ENCODE measurements at places on chromosomes 1 and 21. TPM values are rescaled to one million over a fixed set of nuclear protein-coding genes. Genes with fewer than 3 reads are reported as not detected.

ANKRD34A gene
- 1.8 TPM for total RNA-seq

POU3F1 gene
- total RNA-seq: not detected

DRAXIN gene
- 7.1 TPM for total RNA-seq

DCDC2B gene
- total RNA-seq: not detected

DNA sequence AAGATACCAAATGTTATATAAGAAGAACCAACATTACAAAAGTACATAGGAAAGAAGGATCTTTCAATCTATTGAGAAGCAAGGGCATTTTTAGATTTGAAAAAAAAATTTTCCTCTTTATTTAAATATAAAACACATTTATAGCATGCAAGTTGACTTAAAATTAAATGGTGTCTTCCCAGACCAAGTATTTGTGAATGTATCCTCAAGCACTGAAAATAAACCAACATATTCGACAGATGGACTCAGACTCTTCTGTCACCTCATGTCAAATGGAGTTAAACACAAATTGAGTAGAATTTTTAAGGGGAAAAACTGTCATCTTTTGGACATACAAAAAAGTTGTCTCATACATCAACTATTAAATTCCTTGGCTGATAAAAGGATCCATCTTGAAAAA is 77.0 kb upstream of the GNG4 start:
- no peaks in the 10 kb centered on the region for H3K27me3 ChIP-seq
- H3K36me3 ChIP-seq: peaks cover 3% of the 10 kb centered on the region
- no peaks in the 10 kb centered on the region for H3K4me1 ChIP-seq

DNA sequence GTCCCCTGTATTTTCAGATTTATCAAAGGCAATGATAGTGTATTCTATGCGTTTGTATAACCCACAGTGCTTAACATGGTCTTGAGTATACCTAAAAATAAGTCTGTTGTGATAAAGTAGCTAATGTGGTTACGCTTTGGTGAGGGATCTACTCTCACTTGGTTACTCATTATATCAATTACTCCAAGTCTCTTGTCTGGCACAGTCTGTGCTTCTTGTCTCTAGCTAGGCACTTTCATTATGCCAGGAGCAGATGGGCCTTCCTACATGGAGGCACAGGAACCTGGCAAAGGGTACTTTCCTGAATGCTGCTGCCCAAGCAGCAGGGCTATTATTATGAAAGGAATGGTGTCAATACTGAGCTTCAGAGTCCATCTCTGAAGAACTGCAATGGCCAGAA is 4.2 kb upstream of the PTPN22 start:
- H3K4me1 ChIP-seq: peaks cover 71% of the 10 kb centered on the region
- peaks cover 16% of the 10 kb centered on the region for H3K36me3 ChIP-seq
- no peak for DNase-seq
- no peak overlapping the region for H3K27ac ChIP-seq
- H3K27me3 ChIP-seq: no peaks in the 10 kb centered on the region

- no peaks in the 10 kb centered on the region for H3K4me1 ChIP-seq
- DNase-seq: no peak
- H3K27ac ChIP-seq: no peak overlapping the region
- H3K36me3 ChIP-seq: no peaks in the 10 kb centered on the region
- peaks cover 6% of the 10 kb centered on the region for H3K27me3 ChIP-seq
These were observed 29.0 kb downstream of the METTL18 start for GRCh38 chr1:169765580-169766331.

- no peaks in the 10 kb centered on the region for H3K36me3 ChIP-seq
- H3K4me1 ChIP-seq: peaks cover 2% of the 10 kb centered on the region
- peaks cover 30% of the 10 kb centered on the region for H3K27me3 ChIP-seq
- no peak overlapping the region for H3K4me3 ChIP-seq
- no peak for DNase-seq
These were observed 36.4 kb downstream of the RXRG start for GRCh38 chr1:165408518-165408917.

DNA sequence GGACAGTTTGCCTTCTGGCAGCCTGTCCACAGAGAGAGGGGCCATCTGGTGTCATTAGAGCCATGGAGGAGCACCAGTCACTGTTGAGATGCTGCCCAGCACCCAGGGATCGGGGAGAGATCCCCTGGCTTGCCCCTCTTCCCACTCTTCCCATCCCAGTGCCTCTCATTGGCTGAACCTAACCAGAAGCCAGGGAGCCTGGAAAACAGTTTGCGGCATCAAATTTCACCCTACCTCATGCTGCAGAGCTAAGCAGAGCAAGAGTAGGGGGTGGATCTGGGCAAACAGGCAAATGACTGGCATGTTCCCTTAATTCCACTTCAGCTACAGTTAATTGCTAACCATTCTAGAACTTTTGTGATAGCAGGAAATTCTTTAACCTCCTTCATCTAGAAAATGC is 19.1 kb downstream of the TRAF5 start:
- H3K4me3 ChIP-seq: no peak overlapping the region
- DNase-seq: no peak
- no peaks in the 10 kb centered on the region for H3K27me3 ChIP-seq
- no peak overlapping the region for H3K27ac ChIP-seq
- H3K4me1 ChIP-seq: peaks cover 61% of the 10 kb centered on the region

GRCh38 chr1:70483342-70483741 is 72.3 kb downstream of the CTH start:
- no peaks in the 10 kb centered on the region for H3K36me3 ChIP-seq
- peaks cover 5% of the 10 kb centered on the region for H3K27me3 ChIP-seq

Measured in activated CD8-positive, alpha-beta T cell treated with anti-CD3 and anti-CD28 coated beads, Interleukin-2, amount 10 ng/mL, durations not matched to agents 7 days and 5 days (primary cell).